Activated CD4-positive, CD25-positive, alpha-beta regulatory T cell (primary cell): ENCODE measurements at places on chromosomes 1 and 21.

DNA sequence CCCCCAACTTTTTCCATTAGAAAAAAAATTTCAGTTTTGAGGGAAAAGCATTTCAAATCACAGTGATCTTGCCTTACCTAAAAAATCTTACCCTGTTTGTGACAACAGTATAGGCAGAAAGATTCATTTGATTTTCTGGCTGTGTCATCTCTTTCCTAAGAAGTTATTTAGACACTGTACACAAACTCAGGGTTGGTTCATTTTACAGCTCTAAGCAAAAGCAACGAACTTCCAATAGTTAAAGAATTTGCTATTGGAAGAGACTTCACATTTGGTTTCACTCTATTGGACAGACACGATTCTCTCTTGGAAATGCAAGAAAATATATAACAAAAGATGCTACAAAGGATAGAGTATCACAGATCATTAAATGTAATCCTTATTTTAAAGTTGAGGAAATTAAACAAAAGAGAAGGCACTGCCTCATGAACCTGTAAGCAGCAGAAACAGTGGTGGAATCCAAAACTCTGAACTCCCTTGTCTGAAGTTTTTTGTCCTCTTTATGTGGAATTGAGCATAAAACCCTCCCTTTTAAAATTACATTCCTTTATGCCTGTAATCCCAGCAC, 20.8 kb downstream of the EYA3 start:
- DNase-seq, result no peak

DNA sequence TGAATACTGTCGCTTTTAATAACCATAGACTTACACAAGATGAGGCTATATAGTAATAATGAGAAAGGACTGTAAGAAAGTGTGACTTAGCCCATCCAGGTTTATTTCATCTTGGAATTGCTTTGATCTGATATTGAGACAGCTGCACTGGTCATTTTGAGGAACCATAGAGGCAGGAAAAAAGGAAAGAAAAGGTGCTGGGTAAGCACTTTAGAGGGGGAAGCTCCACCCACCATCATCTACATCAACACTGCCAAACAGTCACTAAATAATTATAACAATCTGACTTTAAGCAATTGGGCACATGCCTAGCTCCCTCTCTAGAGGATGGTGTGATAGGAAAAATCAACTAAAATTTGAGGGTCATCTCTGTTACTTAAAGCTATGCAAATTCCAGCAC, 70.6 kb upstream of the ST6GALNAC3 start:
- no peak for DNase-seq

DNA sequence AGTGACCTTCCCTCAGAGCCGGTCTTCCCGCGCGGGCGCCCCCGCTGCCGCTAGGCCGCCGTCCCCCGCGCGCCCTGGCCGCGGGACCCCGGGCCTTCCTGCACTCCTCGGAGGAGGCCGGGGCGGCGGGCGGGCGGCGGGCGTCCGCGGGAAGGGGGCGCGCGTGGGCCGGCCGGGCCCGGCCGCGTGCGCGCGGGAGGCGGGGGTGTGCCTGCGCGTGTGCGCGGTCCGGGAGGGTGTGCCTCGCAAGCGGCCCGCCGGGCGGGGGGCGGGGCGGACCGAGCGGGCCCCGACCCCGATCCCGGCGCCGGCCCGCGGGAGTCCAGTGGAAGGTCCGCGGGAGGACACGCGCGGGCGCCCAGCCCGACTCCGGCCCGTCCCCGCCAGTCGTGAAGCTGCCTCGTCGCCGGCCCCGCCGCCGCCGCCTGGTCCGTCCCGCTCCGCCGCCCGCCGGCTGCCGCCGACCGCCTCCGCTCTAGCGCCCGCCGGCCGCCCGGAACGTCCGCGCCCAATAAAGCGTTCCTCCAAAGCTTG, 438 bp downstream of the MRPS6 start:
- peak; percentile 17 for DNase-seq

GRCh38 chr1:113545210-113545609, 154.9 kb downstream of the MAGI3 start:
- DNase-seq, result no peak

GRCh38 chr1:100485855-100486258, 52.1 kb upstream of the GPR88 start:
- no peak for DNase-seq
